ENCODE measurements at places on chromosomes 6 and 20.

DNA sequence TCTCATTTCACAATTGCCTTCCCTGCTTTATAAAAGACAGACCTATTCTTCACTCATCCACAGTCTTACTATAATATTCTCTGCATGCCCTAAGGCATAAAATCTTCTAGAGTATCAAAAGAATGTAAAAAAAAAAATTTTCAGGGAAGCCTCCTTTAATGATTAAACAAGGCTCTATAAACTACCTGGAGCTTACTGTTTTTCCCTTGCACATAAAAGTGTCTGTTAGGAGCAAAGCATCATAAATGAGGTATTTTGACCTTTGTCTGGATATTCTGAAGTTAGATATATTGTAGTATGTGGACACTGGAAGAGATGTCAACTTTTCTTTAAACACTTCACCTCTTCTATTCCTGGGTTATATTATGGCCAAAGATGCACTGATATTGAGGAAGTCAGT, 97.5 kb downstream of the ARHGAP18 start:
- no peak for DNase-seq

DNA sequence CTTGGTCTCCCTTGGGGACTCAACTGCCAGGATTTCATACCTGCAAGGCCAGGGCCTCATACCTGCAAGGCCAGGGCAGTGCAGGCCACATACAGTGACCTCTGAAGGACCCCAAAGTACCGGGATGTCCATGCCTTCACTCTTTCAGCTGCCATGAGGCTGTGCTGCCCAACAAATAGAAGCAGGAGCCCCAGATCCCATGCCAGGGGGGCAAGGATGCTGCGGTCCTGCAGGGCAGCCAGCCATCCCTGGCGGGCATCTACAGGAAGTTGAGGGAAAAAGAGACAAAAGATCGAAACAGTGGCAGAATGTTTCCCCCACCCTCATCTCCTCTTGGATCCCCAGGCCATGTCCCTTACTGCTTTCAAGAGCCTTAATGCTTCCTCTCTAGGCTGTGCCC, 799 bp downstream of the NRM start:
- DNase-seq: no peak

GRCh38 chr6:4773181-4773580, 3.0 kb upstream of the CDYL start:
- no peak for DNase-seq

DNA sequence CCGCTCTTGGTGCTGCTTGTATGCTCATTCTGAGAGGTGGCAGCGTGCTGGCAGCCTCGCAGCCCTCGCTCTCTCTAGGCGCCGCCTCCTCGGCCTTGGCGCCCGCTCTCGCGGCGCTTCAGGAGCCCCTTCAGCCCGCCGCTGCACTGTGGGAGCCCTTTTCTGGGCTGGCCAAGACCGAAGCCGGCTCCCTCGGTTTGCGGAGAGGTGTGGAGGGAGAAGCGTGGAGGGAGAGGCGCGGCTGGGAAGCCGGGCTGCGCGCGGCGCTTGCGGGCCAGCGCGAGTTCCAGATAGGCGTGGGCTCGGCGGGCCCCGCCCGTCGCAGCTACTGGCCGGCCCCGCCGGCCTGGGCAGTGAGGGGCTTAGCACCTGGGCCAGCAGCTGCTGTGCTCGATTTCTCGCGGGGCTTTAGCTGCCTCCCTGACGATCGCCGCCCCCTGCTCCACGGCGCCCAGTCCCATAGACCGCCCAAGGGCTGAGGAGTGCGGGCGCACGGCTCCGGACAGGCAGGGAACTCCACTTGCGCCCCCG, 19.5 kb upstream of the FAM8A1 start:
- no peak for DNase-seq

DNA sequence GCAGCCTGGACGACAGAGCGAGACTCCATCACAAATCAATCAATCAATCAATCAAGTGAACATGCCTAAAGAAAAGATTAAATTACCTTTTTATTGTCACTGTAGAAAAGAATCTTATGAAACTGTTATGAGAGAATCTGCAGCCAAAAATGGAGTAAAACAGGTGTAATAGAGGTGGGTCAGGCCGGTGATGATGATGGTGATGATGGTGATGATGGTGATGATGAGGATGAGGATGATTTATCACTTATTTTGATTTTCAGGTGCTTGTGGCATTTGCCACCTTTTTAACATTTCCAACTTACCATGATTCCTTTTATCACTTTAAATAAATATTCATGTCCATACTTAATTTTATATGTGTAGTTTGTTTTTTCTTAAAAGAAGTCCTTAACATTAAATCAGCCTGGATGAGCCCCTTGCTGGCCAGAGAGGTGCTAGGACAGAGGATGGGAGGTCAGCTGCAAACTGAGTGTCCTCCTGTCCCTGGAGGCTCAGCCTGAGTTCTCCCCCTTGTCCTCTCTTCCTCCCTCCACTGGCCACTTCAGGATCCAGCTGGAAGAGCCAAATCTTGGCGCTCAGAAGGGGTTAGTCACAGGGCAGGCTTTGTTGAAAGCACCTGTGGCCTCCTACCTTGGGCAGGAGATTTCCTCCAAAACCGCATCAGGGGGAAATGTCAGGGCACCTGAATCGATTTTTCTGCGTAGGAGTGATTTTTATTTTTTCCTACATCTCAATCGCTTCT, 32.6 kb downstream of the SLC2A10 start:
- no peak for DNase-seq
